Caudate nucleus (tissue), 63 donors: ENCODE measurements at places on chromosomes 4 and X.
A peak's percentile ranks its signal among the peaks of the same experiment; 100 is the strongest.

DNA sequence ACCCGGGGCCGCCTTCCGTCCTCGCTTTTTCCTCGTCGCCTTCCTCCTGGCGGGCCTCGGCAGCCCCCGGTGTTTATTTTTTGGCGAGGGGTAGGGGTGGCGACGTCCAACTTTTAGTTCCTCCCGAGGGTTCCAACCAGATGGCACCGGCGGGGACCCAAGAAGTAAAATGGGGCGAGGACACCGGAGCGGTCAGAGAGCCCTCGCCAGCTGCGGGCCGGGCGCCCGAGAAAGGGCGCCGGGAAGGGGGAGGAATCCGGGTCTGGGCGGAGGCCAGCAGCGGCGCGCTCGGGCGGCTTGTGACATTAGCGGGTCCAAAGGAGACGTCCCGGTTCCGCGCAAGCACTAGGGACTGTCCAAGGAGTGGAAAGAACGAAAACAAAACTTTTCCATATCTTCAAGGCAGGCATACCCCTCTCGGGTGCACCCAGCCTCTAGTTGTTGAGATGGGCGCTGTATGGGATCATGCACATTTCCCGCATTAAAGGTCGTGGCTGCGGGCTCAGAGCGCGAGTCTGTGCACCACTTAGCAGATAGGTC lies 691 bp upstream of the USP46 start:
- DNase-seq = peak; percentile 15

GRCh38 chrX:15033917-15034316 lies 160.7 kb downstream of the MOSPD2 start:
- no peak for DNase-seq

GRCh38 chr4:125517831-125518230 lies 203.1 kb downstream of the FAT4 start:
- no peak for DNase-seq

GRCh38 chrX:77160301-77160700 lies 286.9 kb upstream of the FGF16 start:
- no peak for DNase-seq

- DNase-seq = no peak
These were observed 15.0 kb downstream of the BRCC3 start for GRCh38 chrX:155086202-155086840.

DNA sequence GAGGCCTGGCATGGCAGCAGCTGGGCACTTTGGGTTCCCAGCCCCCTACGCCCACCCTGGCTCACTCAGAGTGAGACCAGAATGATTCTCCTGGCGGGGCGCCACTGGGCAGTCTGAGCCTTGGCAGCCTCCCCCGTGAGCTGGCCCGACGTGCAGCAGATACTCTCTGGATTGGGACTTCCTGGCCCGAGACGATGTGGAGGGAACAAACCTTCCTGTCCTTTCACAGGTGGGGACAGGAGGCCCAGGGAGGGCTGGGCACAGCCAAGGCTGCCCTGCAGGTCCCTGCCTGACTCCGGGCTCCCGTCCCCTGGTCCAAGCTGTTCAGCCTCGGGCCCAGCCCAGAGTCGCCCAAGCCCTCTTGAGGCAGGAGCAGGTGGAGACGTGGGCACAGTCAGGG lies 17.9 kb upstream of the ADD1 start:
- no peak for DNase-seq

GRCh38 chrX:124573468-124573867 lies 227.1 kb downstream of the SH2D1A start:
- no peak for DNase-seq
